ENCODE measurements at places on chromosomes 1 and 21. TPM values are rescaled to one million over a fixed set of nuclear protein-coding genes. Genes with fewer than 3 reads are reported as not detected.

Gene COL24A1
- 0.03 TPM for total RNA-seq

Gene COX20
- total RNA-seq = 43.1 TPM

Gene GPBP1L1
- 32.6 TPM for total RNA-seq

Gene KCNT2
- total RNA-seq = 0.08 TPM

Gene INAVA
- 39.4 TPM for total RNA-seq

Gene C8B
- total RNA-seq = not detected

Gene TCHHL1
- total RNA-seq = not detected

Gene FCMR
- total RNA-seq = 4.9 TPM

Gene SIK1
- 15.9 TPM for total RNA-seq

Gene ADAM30
- not detected for total RNA-seq

Gene AADACL4
- not detected for total RNA-seq

Gene MATN1
- 0.15 TPM for total RNA-seq

Gene PTGFR
- not detected for total RNA-seq

Gene SYCP1
- not detected for total RNA-seq

Gene CELA2B
- total RNA-seq = 0.29 TPM

Gene COL6A1
- total RNA-seq = 18.8 TPM

All from A549 treated with CORT108297 at 1 μM for 4 hours (cell line).